ENCODE measurements at places on chromosomes 12 and 14. TPM values are rescaled to one million over a fixed set of nuclear protein-coding genes. Genes with fewer than 3 reads are reported as not detected.

CELA1 gene
- total RNA-seq, result not detected

WNT1 gene
- 0.24 TPM for total RNA-seq

HOXC12 gene
- total RNA-seq, result not detected

BMAL2 gene
- 15.7 TPM for total RNA-seq

TAS2R46 gene
- total RNA-seq, result not detected

CNTN1 gene
- 55.1 TPM for total RNA-seq

ANKRD33 gene
- total RNA-seq, result not detected

PTPRO gene
- total RNA-seq, result not detected

GPRC5D gene
- total RNA-seq, result 0.22 TPM

DPY19L2 gene
- total RNA-seq, result 1.5 TPM

SOAT2 gene
- 0.40 TPM for total RNA-seq

LUM gene
- total RNA-seq, result not detected

STYK1 gene
- total RNA-seq, result 0.30 TPM

DNAJC22 gene
- total RNA-seq, result 18.4 TPM

KRT74 gene
- not detected for total RNA-seq

TBX5 gene
- not detected for total RNA-seq

LIN7A gene
- total RNA-seq, result 0.14 TPM

TMTC2 gene
- total RNA-seq, result 1.2 TPM

ASB2 gene
- 0.67 TPM for total RNA-seq

SUOX gene
- 7.5 TPM for total RNA-seq

PMCH gene
- not detected for total RNA-seq

SLC35F4 gene
- not detected for total RNA-seq

DHRS2 gene
- total RNA-seq, result 6.1 TPM

CD27 gene
- total RNA-seq, result not detected

TMEM179 gene
- total RNA-seq, result not detected

TMEM63C gene
- 1.8 TPM for total RNA-seq

MEG3 gene
- total RNA-seq, result 52.4 TPM

TEX52 gene
- not detected for total RNA-seq

CLEC2A gene
- total RNA-seq, result not detected

COX8C gene
- not detected for total RNA-seq

KCNC2 gene
- not detected for total RNA-seq

SMCO2 gene
- total RNA-seq, result 0.12 TPM

SPIC gene
- total RNA-seq, result not detected

MYH6 gene
- 0.03 TPM for total RNA-seq

SYCP3 gene
- total RNA-seq, result not detected

LRRC43 gene
- not detected for total RNA-seq

KMT2D gene
- total RNA-seq, result 30.1 TPM

OTX2 gene
- total RNA-seq, result not detected

SIX6 gene
- not detected for total RNA-seq

GALNT8 gene
- total RNA-seq, result not detected

ADAM21 gene
- total RNA-seq, result 0.05 TPM

DACT1 gene
- total RNA-seq, result 0.44 TPM

FGF23 gene
- not detected for total RNA-seq

ZNF839 gene
- 7.7 TPM for total RNA-seq

DEGS2 gene
- total RNA-seq, result 1.4 TPM

CMA1 gene
- not detected for total RNA-seq

RDH16 gene
- not detected for total RNA-seq
